ENCODE measurements at places on chromosomes 12 and 14.

- no peak for DNase-seq
Measured at GRCh38 chr14:55097881-55098560, 31.0 kb upstream of the LGALS3 start.

GRCh38 chr12:101671157-101671791, 26.2 kb upstream of the CHPT1 start:
- no peak for DNase-seq

DNA sequence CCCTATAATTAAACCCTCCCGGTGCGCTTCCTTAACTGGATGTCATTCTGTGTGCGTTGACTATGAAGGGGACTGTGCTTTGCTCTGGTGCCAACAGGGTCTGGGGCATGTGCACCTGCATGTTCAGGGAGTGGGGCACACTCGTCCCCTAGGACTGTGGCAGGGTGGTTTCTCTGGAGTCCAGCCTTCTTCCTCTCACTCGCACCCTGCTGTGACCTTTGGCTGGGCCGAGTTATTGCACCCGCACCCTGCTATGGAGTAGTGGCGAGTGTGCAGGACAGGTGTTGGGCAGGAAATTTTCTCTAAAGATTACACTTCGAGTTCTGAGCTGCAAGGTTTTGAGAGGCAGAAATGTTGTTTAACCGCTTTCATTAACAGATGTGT, 138.9 kb downstream of the PLXNC1 start:
- DNase-seq: no peak

DNA sequence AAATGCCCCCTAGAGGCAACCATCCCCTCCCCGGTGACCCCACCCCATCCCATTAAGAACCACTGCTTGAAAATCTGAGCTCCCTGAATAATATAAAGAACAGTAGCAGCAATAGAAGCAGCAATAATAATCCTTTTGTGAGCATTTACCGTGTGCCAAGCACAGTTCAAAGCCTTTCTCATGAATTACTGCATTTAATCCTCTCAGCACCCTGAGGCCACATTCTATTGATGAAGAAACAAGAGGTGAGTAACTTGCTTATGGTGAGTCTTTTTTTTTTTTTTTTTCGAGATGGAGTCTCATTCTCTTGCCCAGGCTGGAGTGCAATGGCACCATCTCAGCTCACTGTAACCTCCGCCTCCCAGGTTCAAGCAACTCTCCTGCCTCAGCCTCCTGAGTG, 65.0 kb downstream of the KCNK10 start:
- DNase-seq: no peak

DNA sequence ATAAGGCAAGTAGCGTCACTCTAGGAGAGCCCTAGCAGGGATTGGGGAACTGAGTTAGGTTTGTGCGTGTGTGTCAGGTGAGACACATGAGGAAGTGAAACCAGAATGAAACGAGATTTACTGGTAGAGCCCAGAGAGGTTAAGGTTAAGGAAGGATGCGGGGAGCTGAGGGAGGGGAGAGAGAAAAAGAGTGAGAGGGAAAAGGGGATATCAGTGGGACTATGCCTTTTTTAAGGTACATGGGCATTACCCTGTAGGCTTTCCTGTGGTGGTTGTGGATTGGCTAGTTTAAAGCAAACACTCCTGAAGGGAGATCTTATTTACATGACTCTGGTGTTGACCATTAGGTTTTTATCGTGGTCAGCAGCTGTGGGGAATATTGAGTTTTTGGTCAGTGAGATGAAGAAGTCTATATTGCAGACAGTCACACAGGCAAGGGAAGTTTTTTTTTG, 13.9 kb downstream of the ZDHHC17 start:
- DNase-seq: no peak

GRCh38 chr14:23460960-23461359, 8.5 kb upstream of the NGDN start:
- DNase-seq: no peak
